COLO829 (cell line): ENCODE measurements at places on chromosomes 11 and 22.

- peak; percentile 94 for DNase-seq
Observed at GRCh38 chr11:70399681-70400112, 1.4 kb downstream of the CTTN start.

DNA sequence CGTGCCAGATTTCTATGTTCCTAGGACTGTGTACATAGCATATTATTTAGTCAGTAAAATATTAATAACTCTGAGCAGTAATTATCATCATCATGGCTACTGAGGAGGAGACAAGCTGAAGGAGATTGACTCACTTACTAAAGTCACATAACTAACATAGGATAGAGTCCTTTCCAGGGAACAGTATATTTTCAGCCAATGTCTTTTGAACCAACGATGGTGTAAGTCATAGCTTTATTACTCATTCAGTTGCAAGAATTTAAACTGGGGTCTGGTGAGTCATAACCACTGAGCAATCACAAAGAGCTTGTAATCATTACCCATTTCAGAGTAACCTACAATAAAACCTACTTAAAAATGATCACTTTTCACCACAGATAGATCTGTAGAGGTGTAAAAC, 1564.8 kb upstream of the TENM4 start:
- DNase-seq, result peak; percentile 7

DNA sequence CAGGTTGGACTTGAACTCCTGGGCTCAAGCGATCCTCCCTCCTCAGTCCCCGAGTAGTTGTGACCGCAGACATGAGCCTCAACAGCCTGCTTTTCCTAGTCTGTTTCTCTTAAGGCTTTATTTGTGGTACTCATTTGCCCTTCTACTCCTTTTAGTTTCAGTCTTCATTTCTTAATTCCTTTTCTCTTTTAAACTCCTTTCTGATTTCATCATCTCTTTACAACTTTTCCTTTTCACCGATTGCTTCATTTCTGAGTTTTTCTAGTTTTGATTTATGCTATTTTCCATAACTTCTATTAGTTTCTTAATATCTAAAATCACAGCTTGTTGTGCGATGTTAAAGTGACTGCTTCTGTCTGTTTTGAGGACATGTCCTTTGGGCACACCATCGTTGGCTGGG, 17.3 kb upstream of the MRGPRF start:
- no peak for DNase-seq

GRCh38 chr22:17368554-17369438, 464 bp upstream of the CECR2 start:
- DNase-seq, result no peak

- DNase-seq, result no peak
Observed at GRCh38 chr11:112394304-112394703, 133.6 kb upstream of the PLET1 start.

- DNase-seq, result peak; percentile 73
Observed at GRCh38 chr11:34997952-34998528, 81.6 kb downstream of the PDHX start.

DNA sequence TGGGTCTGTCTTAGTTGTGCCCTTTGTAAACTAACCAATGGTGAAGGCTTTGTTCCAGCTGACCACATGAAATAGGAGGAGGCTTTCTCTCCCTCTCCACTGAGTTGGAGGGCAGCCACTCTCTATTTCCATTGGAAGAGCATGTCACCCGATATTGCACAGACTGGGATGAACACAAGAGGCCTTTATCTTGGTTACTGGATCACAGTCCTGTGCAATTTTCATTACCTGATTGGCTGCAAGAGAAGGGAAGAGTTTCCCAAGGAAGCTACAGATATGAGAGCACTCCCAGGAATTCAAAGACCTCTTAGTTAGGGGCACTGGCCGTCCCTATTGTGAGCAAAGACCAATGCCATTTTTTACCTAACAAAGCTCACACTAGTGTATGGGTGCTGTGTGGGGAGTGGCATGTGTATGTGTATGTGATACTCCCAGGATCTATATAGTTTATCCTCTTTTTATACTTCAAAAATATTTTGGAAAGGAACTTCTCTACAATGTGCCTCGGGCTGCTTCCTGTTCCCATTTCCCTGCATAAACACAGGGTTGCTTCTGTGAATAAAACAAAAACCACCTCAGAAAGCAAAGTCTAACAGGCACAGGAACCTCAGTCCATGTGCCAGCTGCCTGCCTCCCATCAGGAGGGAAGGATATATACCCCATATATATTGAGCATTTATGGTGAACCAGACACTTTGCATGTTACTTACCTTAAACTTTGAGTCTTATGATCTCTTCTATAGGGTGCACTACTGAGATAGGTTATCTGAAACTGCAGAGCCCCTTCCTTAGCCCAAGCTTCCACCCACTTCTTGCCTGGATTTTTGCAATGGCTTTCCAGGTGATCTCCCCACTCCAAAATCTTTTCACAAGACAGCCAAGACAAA, 126.5 kb downstream of the RASSF10 start:
- peak; percentile 83 for DNase-seq

DNA sequence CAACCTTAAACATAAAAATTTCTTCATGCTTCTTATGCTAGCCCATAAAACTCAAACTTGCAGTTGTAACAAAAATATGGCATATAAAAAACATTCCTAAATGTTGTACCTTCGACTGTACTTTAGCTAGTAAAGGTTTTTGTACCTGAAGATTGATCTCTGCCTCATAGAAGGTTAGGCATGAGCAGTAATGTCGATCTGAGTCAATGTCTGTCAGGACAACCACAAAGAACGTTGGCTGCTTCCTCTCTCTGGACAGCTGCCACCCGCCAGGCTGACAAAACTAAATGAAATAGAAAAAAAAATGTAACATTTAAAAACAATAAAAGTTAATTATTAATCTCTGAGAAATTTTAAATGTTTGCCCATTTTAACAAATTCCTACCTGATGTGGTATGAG, 251.3 kb downstream of the SBF2 start:
- no peak for DNase-seq

DNA sequence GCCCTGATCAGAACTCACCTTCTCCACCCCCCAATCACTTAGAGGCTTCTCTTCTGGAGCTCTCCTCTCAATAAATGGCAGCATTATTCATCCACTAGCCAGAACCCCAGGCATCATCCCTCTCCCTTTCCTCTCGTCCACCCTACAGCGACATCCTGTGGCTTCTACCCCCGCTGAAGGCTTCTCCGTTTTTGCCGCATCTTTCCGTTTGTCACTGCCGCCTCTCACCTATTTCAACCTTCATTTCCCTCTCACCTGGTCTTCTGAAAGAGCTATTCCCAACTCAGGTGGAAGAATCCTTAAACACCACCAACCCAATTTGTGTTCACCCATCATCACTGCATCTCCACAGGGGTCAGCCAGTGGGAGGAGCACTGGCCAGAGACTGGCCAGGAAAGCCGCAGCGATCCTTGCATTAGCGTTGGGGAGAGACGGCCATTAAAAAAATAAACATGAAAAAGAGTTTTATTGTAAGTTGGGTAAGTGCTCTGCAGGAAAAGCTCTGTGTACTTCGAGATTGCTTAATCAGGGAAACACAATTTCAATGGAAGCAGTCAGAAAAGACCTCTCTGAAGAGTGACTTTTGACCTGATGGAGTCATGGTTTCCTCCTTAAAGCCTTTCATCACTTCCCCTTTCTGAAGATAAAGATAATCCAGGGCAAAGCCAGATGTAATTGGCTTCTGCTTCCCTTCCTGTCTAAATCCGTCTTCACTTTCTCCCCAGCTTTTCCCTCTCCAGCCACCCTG, 36.7 kb downstream of the SPATA19 start:
- no peak for DNase-seq

DNA sequence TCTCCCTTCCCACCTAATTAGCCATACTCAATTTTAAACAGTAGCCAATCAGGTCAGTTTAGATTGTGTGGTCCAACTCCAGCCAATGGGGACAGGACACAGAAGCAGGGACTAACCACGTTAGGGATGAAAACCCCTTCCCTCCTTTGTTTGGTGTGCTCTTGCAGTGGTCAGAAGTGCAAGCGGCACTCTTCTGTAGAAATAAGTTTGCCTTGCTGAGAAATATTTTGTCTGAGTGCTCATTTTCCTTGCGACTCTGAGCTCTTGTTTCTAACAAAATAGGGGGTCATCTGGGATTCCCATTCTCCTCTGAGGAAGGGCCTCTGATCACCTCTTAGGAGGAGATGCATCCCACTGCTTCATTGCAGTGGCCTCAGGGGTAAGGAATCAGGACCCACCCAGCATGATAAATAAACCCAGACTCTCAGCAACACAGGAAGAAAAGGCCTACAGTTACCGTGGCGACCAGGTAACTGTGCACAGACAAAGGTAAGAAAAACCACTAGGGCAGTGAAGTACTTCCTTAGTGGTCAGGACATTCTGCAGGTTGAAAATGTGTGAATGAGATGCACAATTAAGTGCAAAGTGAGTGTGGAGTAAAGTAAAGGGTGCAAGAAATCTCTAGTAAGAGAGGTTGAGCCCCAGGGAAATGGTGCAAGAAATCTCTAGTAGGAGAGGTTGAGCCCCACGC, 55.4 kb downstream of the ZNF280B start:
- no peak for DNase-seq

- peak; percentile 66 for DNase-seq
Observed at GRCh38 chr11:93921695-93922468, 71.5 kb upstream of the VSTM5 start.

DNA sequence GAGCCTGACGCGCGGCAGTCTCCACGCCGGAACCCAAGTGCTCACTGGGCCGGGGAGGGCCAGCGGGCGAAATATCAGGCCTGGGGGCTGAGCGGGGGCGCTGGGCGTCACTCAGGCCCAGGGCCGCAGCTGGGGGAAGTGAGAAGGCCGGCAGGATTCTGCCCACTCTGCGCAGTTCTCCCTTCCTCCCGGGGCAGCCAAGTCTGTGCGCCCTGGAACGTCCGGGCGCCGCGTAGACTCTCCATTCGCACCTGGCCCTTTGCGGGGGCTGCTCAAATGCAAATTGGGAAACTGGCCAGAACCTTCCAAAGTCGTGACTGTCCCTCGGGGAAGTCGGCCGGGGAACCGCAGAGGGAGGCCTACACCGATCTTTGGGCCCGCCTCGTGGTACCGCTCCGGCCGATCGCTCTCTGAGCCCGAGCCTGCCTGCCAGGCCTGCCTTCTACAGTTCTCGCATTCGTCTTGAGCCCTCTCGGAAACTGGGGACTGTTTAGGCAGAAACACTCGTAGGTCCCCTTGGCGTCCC, 2.2 kb upstream of the SLC6A5 start:
- DNase-seq, result no peak

DNA sequence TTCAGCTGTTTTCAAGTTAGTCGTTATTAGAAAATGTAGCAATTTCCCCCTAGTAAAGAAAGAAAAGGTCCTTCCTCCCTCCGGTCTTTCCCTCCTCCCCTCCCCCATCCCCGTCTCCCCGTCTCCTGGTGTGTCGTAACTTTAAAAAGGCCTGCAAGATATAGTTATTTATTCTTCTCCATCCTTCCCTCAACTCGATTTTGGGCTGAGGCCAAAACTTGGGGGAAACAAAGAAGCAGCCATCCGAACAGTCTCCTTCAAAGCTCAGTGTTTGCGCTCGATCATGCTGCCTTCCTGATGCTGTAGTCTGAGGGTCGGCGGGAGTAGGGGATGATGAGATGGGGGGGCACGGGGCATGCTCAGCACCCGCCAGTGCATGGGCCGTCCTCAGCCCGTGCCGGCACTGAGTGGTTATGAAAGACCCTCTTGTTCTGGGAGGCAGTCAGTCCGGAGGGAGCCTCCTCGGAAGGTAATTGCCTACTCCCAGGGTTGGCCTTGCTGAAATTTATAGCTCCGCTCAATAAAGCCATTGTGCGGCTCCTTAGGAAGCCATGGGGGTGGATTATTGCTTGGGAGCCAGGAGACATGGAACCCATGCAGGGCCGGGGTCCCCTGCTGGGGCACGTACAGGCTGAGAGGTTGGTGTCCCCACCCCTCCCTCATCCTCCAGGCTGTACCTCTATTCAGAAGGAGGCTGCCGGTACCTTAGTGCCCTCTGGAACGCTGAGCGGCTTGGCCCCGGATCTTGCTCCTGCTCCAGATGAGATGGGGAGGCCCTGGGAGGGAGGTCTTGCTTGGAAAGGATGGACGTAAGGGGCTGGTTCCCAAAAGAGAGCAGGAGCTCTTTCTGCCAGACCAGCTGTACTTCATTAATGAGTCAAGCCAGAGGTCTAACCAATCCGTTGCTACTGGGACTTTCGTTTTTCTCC, 212.7 kb upstream of the CADM1 start:
- DNase-seq, result peak; percentile 93

DNA sequence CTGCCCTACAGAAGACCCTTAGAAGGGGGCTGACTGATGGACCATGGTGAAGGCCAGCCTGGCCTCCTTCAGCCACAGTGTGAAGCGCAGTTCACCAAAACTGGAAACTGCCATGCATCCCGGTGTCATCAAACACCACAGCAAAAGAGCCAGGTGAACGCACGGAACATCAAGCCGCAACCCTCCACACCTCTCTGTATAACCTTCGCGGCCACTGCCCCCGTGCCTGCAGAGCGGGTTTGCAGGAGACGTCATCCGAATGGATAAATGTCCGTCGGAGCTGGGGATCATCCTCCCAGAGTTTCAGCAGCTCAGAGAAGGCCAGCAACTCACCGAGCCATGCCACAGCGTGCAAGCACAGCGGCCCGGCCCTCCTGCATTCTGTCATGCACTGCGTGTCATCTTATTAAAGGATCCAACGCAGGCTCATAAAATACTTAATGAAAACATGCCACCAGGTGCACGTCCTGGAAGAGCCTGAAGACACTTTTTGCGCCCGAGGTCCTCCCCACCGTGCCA, 309.9 kb downstream of the BRD1 start:
- DNase-seq, result no peak

DNA sequence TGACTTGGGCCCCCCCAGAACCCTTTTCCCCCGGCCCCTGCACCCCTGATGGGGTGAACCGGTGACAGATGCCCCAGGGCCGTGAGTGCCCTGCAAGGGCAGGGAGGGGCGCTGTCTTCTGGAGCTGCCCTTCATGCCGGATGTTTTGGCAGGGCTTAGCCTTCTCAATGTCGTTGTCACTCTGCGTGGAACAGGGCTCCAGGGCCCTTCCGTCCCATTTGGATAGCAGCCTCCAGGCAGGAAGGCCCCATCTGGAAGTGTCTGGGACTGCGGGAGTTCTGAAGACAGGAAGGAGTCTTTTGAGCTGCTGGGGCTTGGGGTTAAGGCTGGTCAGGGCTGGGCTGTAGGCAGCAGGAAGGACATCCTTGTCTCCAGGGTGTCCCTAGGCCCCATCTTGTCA, 4.6 kb downstream of the FRMD8 start:
- DNase-seq, result peak; percentile 53

DNA sequence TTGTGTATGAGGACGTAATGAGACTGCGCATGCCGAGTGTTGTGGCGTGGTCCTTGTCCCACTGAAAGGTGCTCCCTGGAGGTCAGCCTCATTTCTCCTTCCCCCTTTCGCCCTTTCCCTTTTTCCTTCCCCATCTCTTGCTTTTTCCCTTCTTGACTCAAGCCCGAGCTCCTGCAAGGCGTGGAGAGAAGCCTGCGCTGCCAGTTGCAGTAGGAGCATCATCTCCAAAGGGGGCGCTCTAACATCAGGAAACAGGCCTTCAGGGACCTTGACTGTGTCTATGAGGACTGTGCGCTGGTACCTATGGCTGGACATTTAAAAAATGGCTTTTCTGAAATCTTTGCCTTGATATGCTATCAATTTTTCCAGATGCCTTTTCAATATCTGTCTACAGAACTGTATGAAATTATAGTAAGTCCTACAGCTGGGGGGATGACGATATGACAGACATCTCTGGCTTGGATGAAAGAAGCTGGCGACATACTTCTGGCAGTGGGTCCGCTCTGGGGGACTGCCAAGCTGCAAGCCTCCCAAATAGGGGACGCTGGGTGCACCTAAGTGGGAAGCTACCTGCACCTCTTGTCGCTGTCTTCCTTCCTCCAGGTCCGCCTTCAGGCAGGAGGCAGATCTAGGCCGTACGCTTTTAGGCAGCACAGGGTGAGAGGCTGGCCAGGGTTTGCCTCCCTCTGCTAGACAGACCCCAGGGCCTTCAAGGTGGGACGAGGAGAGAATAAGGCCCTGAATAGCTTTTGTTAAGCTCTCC, 96.5 kb downstream of the NXPE2 start:
- peak; percentile 31 for DNase-seq
